Cortex of kidney (tissue), 1 donor: ENCODE measurements at places on chromosomes 3 and 15.

DNA sequence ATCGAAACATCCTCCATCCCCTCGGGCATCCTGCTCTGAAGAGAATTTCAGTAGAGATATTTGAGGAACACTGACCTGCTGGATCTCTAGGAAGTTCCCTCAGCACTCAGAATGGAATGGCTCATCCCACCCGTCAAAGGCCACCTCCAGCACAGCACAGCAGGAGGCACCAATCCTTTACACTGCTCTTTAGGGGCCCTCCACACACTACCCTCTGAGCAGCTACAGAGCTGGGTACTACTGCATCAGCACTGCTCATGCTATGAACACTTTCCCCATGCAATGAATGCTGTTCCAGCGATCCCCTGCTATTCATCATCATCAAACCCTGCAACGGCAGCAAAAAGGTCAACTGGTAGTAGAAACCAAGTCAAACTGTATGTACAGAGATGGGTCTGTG is 40.5 kb downstream of the IGF2BP2 start:
- no peak for DNase-seq

DNA sequence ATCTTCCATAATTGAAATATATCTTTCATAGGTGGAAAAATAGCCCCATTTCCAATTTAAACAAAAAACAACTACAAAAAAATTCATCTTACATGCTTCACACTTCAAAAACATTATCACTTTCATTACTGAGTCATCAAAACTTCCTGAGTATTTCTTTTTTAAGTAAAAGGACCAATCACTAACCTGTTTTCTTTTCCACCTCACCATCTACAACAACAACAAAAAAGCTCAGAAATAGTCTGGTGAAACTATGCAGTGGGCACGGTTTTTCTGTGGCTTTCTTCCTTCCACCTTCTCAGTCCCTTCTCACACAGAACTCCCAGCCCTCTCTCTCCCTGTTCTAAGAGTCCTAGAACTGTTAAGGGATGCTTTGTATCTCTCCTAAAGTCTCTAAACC is 20.3 kb upstream of the TNIK start:
- DNase-seq: no peak

DNA sequence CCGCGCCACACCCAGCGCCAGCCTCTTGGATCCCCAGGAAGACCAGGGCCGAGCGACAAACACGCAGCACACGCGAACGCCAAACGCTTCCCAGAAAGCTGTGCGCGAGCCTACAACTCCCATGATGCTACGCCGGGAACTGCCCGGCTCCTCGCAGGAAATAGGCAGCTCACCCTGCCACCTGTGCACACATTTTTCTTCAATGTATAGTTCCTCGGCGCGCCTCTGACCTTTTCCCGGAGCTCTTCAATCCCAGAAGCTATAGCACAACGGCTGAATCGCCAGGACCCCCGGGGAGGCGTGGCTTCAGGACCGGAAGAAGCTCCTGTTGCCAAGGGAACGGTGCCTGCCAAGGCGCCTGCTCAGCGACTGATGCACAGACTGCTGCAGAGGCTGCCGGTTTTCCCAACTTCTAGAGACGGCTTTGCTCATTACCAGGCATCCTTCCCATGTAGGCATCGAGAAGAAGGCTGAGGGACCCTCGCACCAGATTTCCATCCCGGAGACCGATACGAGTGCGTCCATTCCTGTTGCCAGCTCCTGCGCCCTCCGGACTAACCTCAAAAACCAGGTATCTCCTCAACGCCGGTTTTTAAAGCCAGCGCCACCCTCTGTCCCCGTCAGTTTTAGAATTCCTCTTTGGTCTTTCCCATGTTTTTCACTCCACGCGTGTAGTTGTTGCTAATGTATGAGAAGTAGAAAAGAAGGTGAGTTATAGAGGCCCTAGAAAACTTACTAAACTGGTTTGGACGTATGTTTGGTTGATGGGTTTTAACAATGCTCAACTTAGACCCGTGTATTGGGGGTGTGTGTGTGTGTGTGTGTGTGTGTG is at the start of gene ARL6:
ARL6 (plus strand) TSS at position 352 of the 832 bp plus-strand sequence. CDS start 3,350 bp downstream, outside the sequence.
- peak; percentile 32 for DNase-seq

DNA sequence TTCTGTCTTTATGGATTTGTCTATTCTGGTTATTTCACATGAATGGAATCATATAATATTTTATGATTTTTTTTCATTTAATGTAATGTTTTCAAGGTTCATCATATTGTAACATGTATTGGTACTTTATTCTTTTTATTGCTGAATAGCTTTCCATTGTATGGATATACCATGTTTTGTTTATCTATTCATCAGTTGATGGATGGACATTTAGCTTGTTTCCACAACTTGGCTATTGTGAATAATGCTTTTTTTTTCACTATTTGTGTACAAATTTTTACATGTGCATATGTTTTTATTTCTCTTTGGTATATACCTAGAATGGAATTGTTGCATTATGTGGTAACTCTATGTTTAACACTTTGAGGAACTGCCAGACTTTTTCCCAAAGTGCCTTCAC is 64.7 kb downstream of the PFN2 start:
- no peak for DNase-seq

GRCh38 chr15:83998486-83998885 is 237.1 kb upstream of the GOLGA6L4 start:
- no peak for DNase-seq

GRCh38 chr3:162586591-162586990 is 1090.0 kb downstream of the OTOL1 start:
- DNase-seq: no peak

DNA sequence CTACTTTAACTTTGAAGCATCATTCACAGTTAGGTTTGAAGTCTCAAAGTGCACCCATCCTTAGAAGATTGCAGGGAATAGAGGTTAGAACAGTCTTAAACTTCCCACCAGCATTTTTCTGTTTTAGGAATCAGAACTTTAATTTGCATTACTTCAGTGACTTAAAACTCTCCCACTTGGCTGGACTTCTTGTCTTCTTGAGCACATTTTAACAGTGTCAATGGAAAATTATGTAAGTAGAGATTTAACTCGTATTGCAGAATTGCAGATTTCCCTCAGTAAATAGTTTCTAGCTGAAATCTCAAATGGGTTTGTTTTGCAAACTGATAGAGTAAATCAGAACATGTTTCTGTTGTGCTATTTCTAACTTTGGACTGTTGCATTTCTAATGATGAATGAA is 369.6 kb downstream of the OTOL1 start:
- no peak for DNase-seq

GRCh38 chr3:138367326-138367850 is 19.0 kb downstream of the MRAS start:
- no peak for DNase-seq

DNA sequence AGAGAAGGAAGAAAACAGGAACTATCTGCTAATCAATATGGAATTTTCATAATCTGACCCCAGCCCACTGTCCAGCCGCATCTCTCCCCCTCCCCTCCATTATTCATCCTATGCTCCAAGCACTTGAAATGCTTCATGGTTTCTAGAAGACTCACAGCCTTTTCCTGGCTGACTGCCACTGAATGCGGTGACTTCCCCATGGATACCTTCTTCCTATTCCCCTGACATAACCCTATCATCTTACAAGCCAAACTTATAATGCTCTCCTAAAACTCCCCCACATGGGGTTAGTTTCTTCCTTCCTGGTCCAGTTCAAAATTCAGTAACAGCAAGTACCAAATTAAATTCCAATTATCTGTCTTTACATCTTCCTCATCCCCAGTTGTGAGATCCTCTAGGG is 31.2 kb upstream of the PTX3 start:
- no peak for DNase-seq

- no peak for DNase-seq
These were observed 213.5 kb upstream of the PRICKLE2 start for GRCh38 chr3:64438812-64439211.

DNA sequence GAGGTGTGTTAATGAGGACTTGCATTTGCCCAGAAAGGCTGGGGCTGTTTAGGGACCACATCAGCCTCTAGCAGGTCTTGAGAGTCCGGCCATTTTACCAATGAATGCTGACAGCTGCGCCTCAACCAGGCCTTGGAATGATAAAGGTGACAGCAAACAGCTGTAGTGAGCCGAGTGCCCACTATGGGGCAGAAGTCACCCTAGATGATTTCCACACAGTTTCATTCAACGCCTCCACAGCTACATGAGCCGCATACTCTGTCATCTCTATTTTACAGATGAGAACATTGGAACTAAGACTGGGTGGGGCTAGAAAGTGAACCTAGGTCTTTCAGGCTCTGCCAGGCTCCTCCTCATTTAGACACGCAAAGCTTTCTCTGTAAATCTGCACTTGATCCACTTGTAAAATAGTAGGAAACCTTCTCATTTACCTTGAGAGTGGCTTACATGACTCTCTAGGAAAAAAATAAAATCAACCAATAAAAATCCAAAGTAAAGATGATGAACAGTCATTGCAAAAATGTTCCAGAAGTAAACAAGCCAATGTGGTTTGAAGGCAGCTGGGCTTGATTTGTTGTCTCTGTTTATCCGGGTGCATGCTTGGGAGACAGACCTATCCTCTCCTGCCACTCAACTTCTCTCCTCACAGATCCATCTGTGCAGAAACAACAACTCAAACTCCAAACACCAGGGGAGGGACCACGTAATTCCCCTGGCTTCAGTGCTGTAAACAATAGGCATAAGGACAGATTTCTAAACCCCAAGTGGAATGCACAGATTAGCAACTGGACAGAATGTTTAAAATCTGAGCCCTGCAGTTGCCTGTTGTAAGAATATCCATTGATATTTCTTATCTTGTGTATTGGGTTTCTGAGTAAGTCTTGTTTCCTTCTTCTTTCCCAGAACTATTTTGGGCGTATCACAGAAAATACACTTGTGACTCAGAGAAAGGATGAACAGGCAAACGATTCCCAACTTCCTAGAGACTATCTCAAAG is 31.5 kb upstream of the LDHAL6B start:
- no peak for DNase-seq

- DNase-seq: no peak
These were observed 181.3 kb downstream of the RORA start for GRCh38 chr15:61047783-61048182.

DNA sequence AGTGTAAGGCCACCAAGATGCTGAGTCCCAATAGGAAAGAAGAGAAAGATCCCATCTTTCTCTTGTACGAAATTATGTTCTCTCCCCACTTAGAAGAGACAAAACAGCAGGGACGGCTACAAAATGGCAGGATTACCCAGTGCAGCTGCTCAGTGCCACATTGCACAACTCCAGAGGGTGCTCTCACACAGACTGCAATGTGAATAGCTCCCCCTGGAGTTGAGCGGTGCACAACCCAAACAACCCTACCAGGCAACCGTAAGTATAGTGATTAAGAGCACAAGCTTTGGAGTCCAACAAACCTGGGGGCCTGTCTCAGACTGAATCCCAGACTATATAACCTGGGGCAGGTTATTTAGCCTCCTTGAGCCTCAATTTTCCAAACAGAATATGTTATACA is 3.1 kb upstream of the BHLHE40 start:
- no peak for DNase-seq

GRCh38 chr3:51929420-51930003 is 12.2 kb downstream of the RRP9 start:
- DNase-seq: no peak

GRCh38 chr3:144670571-144670970 is 698.9 kb downstream of the DIPK2A start:
- no peak for DNase-seq

DNA sequence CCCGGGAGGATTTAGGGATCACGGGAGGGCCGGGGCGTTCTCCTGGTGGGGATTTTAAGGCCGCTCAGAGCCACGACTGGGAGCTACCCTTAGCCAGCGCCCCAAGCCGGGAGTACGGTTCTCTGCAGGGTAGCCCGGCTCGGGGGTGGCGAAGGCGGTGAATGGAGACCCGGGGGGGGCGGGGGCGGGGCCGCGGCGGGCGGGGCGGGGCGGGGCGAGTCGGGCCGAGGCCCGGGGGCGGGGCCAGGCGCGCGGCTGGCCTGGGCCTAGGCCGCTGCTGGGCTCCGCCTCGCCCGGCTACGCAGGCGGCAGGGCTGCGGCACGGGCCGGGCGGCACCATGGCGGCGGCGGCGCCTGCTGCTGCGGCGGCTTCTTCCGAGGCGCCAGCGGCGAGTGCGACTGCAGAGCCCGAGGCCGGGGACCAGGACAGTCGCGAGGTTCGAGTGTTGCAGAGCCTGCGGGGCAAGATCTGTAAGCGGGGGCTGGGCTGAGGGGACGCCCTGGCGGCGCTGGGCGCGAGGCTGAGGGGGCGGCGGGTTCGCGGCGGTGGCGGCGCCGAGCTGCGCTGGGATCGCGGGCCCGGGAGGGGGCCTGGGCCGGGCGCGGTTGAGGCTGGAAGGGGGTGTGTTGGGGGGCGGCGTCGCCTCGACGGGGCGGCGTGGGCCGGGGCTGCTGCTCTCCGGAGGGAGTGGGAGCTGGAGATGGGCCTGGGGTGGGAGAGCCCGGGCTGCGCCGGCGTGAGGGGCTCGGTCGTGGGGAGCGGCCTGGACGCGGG is at the start of gene RASA2:
RASA2 (plus strand) TSS at position 282 of the 775 bp plus-strand sequence; CDS start at position 339, 57 bp downstream.
- DNase-seq: no peak

DNA sequence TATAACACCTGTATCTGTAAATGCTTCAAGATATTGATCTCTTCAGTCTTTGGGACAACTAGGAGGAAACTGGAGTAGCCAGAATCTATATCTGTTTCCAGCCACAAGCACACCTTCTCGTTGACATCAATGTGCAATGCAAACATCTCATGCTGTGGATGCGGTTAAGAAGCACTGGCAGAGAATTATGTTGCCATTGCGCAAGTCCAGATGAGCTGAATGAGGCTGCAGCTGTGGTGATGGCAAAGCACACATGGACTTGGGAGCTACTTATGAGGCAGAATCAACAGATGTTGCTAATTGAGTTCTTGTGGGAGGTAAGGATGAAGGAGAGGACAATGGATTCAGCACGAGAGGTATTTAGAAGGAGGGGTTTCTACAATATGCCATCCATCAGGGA is 90.9 kb downstream of the STRIT1 start:
- no peak for DNase-seq

GRCh38 chr15:68816158-68816557 is 4.5 kb downstream of the ANP32A start:
- no peak for DNase-seq

DNA sequence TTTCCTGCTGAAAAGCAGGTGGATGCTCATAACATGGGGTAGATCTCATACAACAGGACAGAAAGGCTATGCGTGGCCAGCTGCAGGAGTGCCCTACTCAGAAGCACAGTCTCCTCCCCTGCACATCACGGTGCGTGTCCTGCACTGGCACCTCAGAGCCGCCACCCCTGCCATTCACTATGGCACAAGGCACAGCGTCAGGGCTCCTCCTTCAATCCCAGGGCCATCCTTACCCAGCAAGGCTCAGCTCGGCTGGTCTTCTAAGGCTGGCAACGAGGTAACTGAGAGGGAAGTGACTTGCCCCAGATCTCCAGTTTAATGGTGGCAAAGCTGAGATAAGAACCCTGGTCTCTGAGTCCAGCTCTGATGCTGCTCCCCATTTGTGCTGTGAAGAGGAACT is 97.1 kb downstream of the CPN2 start:
- DNase-seq: no peak

DNA sequence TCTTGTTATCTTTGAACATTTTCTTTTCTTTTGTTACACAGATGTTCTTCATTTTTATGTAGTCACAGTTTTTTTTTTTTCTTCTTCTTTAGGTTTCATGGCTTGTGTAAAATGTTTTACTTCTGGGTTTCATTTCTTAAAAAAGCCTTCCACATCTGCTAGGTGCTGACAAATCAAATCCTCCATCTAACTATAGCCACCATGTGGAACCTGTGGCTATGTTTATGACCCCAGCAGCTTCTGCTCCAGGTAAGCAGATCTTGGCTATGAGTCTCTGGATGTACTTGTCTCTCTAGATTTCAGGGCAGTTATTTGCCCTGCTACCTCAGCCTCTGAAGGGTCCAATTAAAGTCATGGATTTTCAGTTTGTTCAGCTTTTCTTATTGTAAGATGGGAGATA is 44.5 kb downstream of the OXSM start:
- no peak for DNase-seq

GRCh38 chr3:81154611-81155143 is 606.8 kb downstream of the GBE1 start:
- DNase-seq: no peak
